ENCODE measurements at places on chromosomes 6 and 20.

GRCh38 chr6:143258945-143259344 lies 191.6 kb downstream of the ADAT2 start:
- DNase-seq, result no peak

GRCh38 chr20:52490711-52491430 lies 299.3 kb upstream of the ZFP64 start:
- no peak for DNase-seq

DNA sequence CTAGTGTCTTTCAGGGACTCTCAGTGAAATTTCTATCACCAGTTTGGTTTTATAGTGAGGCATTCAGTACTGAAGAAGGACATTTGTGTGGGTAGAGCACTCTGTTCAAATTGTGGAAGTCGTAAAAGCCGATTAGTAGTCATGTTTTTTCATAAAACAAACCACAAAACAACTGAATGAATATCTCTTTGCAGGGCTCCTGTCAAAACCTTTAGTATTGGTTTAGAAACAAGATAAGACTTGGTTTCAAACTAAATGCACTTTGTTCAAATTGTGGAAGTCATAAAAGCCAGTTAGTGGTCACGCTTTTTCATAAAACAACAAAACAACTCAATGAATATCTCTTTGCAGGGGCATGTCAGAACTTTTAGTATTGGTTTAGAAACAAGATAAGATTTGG lies 23.8 kb downstream of the ADGRF4 start:
- no peak for DNase-seq

GRCh38 chr6:36283608-36284007 lies 13.7 kb downstream of the PNPLA1 start:
- DNase-seq, result no peak

DNA sequence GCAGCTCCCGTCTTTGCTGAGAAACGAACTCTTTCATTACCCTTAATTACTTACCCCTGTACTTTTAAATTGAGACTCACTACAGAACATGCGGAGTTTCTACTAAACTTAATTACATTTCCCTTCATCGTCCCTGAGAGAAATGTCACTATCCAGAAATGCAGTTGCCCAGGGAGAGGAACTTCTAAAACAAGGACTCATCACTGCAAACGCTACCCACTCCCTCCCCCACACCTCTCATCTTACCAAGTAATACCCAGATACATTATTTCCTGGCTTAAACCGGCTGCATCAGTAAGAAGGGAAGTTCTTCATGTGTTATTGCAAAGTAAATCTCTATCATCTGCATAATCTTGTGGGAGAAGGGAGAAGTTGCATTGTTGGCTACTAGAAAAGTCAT lies 138.3 kb downstream of the IPCEF1 start:
- no peak for DNase-seq

DNA sequence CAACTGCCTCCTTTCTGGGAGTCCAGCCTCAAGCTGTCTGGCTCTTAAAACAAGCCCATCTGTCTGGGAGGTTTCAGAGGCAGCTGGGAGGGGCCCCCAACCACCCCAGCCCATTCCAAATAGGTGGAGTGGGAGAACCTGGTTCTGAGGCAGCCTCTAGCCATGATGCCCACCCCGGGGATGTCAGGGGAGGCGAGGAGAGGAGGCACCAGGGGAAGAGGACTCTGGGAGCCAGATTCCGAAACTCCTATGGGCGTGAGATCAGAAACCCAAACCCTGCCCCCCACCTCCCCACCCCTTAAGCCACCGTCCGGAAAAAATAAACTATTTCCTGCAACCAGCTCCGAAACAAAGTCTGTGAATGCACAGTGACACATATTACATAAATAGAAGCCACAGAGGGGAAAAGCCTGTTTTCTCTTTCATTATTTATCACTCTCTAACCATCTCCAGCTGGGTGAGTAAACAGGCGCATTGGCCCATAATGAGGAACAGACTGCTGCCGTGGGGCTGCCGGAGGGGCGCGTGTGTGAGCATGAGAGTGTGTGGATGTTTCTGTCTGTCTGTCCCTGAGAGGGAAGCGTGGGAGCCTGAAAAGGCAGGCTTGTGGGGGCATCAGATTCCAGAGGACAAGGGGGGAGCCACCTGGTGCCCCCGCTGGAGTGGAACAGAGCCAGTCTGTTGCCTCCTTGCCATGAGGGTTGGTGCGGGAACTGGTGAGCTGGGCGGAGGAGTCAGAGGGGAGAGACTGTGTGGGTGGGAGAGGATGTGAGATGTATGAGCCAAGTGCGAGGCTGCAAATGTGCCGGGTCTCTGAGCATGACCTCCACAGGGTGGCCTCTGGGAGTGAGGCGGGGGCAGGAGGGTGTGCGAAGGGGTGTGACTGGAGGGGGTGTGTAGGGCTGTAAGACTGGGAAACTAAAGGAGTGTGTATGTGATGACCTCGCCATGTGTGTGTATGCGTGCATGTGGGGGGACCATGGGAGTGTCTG lies 14.3 kb upstream of the FOXP4 start:
- no peak for DNase-seq

- DNase-seq, result no peak
Measured at GRCh38 chr6:158996856-158997255, 3.1 kb downstream of the RSPH3 start.

DNA sequence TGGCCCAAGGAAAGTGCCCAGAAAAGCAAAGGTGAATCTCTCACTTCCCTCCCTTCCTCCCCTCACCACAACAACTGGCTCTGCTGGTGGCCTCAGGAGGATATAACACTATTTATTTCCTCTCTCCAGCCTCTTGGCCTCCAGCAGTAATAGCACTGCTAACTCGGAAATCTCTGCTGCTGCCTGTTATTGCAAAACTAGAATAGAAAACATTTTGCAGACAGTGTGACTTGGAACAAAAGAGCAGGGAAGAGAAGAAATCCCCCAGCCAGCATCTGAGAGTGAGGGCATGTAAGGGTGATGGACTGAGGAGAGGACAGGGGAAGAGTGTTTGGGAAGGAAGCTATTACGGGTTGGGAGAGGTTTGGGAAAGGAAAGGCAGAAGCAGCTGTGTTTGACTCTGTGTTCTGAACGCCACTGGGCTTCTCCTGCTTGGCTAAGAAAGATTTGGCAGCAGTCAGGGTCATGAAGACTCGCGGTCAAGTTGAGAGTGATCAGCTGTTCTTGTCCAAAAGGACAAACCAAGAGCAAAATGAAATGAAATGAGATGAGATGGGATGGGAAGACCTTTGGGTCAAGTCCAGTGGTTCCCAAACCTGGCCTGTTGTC lies 81.0 kb upstream of the SNX9 start:
- DNase-seq, result no peak

DNA sequence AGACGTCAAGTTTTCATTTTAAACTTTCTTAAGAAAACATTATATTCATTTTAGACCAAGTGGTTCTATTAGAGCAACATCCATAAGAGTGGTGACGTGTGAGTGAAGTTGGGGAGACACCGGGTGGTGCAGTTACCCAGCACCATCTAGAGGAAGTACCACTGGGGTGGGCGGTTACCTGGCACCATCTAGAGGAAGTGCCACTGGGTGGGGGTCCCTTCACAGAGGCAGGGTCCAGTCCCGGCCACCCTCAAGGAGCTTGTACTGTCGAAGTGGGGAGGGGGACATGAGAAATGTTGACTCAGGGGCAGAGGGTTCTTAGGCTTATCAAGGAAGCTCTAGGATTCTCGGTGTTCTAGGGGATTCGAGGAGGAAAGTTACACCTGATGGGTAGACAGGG lies 26.2 kb downstream of the PHACTR3 start:
- no peak for DNase-seq

DNA sequence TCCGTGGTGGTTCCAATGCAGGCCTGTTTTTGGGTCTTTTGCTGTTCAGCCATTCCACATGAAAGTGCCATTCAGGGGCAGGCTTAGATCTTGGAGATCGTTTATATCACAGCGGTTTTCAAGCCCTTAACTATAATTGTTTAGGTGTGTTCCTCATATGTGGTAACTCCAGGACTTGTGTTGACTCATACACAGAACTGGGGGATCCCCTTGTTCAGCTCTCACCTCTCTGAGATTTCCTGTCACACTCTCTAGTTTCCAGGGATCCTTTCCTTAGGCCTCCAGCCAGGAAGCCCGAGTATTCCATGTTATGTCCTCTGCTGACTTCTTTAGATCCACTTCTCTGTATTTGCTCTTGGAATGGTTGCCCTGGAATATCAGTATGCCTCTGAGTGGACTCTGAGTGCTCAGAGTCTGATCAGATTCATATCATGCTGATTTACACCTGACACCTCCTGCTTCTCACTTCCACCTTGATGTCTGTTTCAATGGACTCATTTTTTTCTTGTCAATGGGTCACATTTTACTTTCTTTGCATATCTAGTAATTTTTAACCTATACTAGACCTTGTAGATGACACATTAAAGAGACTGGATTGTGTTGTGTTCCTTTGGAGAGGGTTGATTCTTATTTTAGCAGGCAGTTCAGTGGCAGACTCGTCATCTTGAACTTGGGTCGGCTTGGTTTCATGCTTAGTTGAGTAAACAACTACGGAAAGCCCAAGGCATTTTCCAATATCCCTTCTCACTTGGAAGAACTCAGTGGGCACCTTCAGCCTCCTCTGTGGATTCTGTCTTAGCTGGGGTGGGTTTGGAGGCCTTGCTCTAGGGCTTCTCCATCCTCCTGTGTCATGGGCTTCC lies 13.1 kb downstream of the NTSR1 start:
- DNase-seq, result no peak

DNA sequence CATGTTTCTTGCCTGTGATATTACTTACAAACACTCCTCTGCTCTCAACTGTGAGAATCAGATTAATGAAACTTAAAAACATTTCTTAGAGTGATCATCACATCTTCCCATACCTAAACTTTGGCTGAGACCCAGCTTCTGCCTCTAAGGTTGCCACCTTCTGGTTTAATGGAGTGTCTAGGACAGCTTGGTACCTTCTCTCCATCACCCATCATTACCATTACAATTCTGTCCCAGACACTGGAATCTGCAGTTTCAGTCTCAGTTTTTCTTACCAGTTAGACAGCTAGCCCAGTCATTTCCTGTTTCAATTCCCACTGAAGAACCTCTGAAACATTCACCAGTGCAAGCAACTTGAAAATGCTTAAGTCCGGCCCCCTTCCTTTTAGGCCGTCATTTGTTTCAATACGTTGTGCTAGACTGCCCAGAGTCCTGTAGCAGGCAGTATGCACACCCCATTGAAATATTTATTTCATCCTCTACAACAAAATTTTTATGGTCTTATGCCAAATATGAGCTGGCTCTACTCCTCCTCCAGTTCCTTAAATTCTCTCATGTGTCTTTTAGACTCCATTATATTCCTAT lies 107.0 kb upstream of the FOXO3 start:
- DNase-seq, result no peak

- no peak for DNase-seq
Measured at GRCh38 chr6:84866715-84867114, 102.3 kb upstream of the TBX18 start.

All from HAP-1 (cell line).